GM19239 (cell line): ENCODE measurements at places on chromosomes 13 and 19.

DNA sequence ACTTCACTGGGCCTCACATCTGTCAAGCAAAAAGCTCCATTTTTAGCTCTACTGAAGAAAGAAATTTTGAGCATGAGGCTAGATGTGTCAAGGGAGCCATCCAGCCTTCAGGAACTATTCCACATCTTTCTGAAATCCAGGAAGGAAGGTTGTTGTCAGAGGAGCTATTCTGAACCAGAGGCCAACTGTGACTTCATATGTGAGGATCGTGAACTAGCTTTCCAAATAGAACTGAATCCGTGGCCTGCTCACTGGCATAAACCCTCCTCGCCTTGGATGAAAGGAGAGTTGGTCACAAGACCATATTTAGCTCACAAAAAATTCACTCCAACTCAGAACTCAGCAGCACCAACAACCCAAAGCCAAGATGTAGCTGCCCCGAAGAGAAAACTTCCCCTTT, 195.8 kb downstream of the FOXO1 start:
- DNase-seq = no peak

GRCh38 chr13:109191413-109191812, 562.0 kb downstream of the MYO16 start:
- no peak for DNase-seq

- DNase-seq = no peak
Observed at GRCh38 chr19:13700621-13701020, 63.7 kb upstream of the MRI1 start.

GRCh38 chr19:22945560-22945959, 57.4 kb downstream of the ZNF728 start:
- DNase-seq = no peak

DNA sequence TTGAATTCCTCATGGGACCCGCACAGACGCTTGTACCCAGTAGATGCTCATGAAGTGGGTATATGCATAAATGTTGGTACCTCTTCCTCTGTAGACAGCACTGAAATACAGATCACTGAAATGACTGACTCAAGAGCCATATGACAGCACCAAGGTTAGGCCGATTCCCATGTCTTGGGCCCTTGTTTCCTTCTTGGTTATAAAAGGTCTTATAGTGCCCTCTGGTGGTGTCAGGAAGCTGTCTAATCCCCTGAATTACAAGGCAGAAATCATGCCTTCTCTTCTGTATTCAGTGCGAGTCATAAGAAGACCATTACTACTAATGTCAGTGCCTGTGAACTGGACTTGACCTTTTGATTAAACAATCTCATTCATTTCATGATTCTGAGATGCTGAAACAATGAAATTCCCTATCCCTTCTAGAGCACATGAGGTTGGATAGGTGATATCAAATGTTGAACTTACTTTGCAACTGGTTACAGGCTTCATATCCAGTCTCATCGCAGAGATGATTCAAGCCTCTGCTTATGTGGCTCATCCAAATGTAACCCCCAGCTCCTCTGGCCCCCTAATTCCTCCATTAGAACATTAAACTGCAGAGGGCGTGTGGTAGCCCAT, 59.7 kb downstream of the SPATA13 start:
- DNase-seq = peak; percentile 49

DNA sequence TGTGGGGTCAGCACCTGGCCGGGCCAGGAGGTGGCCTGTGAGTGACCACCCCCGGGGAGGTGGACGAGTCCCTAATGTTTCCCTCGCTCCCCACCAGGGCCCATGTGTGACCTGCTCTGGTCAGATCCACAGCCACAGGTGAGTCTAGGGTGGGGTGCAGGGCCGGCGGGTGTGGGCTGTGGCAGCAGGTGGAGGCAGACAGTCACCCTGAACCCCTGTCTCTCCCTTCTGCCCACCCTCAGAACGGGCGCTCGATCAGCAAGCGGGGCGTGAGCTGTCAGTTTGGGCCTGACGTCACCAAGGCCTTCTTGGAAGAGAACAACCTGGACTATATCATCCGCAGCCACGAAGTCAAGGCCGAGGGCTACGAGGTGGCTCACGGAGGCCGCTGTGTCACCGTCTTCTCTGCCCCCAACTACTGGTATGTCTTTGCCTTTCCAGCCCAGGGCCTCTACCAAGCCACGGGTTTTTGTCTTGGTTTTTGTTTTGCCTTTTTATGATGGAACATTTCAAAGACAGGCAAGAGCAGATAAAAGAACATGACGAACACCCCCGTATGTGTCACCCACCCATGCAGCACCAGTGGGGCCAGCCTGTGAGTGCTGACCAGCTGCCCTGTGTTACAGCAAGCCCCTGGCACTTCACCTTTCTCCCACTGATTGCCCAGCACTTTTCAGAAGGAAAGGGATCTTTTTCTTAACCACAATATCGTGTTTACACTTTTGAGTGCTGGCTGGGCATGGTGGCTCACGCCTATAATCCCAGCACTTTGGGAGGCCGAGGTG, 24.9 kb downstream of the CCDC8 start:
- no peak for DNase-seq

DNA sequence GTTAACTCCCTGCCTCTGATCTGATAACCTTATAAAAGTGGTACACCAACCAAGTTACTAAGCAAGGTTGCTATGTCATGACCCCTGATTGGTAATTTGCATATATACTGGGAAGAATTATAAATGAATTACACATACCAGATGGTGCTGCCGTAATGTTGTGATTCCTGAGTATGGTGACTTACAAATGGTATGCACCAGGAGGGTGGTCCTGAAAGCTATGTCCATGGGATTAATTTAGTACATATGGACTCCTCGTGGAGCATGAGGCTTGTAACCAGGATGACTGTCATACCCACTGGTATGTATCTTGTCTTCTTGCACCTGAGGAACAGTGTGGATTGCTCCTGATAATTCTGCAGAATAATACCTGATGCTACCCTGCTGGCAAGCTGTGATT, 240.6 kb downstream of the GPC6 start:
- DNase-seq = no peak

DNA sequence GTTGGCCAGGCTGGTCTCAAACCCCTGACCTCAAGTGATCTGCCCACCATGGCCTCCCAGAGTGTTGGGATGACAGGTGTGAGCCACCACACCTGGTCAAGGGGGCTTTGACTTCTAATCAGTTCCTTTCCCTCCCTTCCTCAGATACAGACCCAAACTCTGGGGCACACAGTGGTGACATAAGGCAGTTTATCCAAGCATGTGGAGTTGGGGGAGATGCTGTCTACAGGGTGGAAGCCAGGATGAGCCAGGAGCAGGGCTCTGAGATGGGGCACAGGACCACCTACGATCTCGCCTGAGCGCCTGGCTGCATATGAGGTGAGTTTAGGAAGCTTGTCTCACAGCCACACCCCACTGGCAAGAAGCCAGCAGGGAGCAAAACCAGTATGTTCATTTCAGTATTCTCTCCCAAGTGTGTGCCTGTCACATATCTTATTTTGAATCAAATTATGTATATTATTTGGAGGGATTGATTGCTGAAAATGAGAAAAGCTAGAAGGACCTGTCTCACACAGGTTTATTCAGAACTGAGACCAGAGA, 67.7 kb downstream of the KCTD15 start:
- no peak for DNase-seq

GRCh38 chr19:41921577-41922576, 6.4 kb downstream of the ERFL start:
- no peak for DNase-seq

DNA sequence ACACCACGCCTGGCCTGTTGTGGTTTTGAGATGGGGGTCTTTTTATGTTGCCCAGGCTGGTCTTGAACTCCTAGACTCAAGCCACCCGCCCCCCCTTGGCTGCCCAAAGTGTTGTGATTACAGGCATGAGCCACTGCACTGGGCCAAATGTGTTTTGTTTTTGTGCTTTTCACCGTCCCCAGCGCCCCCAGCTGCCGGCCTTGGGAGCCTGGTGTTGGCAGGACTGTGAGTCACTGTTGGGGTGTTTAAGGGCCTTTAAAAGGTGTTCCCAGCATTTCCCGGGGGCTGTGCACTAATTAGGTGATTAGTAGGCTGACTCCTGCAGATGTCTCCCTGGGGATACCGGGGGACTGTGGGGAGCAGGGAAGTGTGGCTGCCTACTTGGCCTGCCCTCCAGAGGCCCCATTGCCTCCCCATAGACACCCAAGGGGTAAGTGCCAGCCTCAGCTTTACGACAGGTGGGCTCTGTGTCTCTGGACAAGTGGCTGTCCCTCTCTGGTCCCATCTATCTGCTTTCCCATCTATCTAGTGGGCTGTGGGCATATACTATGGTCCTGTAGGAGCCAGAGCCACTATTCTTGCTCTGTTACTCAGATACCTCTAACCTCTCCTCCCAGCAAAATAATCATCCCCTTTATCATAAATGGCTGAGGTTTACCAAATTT, 11.8 kb upstream of the TLE5 start:
- no peak for DNase-seq

- no peak for DNase-seq
Observed at GRCh38 chr13:97058391-97058790, 64.1 kb upstream of the OXGR1 start.

DNA sequence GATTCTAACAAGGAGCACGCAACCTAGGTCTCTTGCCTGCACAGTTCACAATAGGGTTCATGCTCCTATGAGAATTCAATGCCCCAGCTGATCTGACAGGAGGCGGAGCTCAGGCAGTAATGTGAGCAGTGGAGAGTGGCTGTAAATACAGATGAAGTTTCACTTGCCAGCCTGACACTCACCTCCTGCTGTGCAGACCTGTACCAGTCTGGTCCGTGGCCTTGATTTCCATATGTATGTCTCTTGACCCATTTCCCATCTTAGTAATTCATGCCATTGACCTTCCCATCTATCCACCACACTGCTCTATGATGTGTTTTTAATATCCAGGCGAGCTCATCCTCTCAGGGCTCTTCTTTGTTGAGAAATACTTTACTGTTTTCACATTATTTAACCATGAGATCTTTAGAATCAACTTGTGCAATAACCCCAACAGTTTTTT, 95.2 kb downstream of the LRCH1 start:
- no peak for DNase-seq

- no peak for DNase-seq
Observed at GRCh38 chr19:23999821-24000610, 85.3 kb downstream of the ZNF726 start.

DNA sequence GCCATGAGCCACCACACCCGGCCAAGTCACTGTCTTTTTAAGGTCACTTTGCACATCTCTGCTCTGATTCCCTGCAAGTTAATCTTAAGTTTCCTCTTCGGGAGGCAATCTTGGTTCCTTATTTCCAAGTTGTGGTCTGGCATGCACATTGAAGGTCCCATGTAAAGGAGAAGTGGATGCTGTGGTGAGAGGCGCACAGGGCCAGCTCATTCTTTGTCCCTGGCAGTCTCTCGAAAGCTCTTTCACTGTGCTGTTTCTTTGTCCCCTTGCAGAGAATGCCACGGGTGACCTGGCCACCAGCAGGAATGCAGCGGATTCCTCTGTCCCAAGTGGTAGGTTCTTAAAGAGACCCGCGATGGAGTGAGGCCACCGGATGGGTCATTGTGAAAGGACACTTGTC, 16.4 kb upstream of the C19orf33 start:
- DNase-seq = no peak

DNA sequence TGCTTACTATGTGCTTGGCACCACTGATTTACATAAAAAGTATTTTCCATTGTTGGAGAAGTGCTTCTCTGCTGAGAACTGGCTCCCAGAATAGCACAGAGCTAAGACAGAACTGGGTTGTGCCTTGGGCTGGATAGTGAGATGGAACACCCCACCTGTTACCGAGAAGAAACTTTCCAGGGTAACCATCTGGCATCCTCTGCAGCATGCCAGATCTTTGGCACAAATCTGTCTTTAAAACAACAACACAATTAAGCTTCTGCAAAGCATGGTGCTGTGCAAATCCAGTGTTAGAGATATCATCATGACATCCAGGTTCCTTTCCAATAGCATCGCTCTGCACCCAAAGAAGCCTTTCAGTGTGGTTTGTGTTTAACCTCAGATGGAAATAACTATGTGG, 202.5 kb upstream of the RFC3 start:
- no peak for DNase-seq

DNA sequence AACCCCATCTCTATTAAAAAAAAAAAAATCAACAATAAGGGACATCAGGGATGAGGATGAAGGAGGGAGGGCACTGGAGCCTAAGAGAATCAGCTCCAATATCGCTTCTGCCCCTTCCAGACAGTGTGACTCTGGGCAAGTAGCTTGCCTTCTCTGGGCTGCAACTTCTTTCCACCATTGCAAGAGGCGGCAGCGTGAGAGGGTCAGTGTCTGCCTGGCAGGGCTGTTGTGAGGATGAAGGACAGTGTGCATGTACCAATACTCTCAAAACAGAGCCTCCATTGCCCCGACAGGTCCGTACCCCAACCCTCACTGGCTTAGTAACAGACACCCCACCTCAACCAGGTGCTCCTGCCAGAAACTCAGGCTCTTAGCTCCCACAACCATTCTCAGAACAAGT, 15.3 kb upstream of the LENG8 start:
- DNase-seq = no peak

DNA sequence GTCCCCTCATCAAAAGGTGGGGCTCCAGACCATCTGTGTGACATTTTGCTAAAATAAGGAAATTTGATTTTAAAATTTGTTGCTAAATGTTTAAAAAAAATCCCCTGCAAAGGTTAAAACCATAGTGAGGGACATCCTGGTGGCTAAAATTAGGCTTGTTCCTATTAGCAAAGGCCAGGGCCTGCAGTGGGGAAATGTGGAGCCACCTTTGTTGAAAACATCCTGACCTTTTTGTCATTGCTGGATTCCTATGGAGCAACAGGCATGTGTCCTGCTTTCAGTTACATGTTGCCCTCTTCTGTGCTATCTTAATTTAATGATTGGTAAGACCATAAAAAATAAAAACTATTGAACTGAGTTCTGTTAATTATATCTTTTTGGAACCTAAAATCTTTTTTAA, 524.3 kb downstream of the KCTD12 start:
- no peak for DNase-seq

DNA sequence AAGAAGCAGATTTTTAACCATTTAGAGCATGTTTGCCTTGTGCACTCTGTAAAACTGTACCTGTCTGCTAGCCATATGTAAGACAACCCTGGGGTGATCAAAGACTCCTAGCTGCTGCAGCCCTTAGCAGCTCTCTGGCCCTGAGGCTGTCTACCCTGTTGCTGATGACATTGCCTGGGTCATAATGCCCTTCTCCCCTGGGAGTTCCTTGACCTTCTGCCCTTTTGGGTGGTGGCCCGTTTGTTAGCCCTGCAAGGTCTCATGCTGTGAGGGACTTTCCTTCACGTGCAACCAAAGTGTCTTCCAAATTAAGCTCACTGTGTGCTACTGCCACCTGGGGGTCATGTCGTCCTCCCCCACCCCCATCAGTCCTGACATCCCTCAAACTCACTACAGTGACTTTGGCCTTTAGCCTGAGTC, 7.4 kb downstream of the GPC6 start:
- DNase-seq = no peak

- no peak for DNase-seq
Observed at GRCh38 chr19:30631033-30631370, 258.8 kb downstream of the ZNF536 start.

GRCh38 chr13:92101801-92102200, 703.4 kb downstream of the GPC5 start:
- DNase-seq = no peak

- no peak for DNase-seq
Observed at GRCh38 chr13:42650506-42650905, 76.6 kb downstream of the TNFSF11 start.

GRCh38 chr13:26246154-26246553, 7.8 kb upstream of the CDK8 start:
- no peak for DNase-seq

GRCh38 chr19:38629568-38629967, 10.6 kb downstream of the EIF3K start:
- no peak for DNase-seq
